ENCODE measurements at places on chromosomes 12 and 14.

DNA sequence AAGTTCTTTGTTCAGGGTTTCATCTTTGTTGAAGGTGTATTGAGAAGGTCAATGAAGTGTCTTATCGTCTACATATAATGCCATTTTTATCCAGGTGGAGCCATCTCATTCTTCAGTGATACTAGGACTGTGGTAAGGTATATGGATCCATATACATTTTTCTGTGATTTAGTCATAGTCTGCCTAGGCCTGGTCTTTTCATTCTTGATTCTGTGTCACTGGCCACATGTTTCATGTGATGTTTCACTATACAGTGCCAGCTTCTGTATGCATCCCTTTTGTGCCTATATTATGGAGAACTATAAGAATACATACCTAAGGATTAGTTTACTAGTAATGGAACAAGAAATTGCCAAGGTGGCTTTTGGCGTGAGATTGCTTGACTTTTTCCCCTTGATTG is 40.5 kb downstream of the VEZT start:
- no peak for DNase-seq

- DNase-seq, result peak; percentile 17
Observed at GRCh38 chr14:32939254-32940065, 781 bp downstream of the NPAS3 start.

- no peak for DNase-seq
Observed at GRCh38 chr12:96425321-96425720, 25.1 kb upstream of the CDK17 start.

GRCh38 chr12:127943481-127944210 is 323.3 kb upstream of the TMEM132C start:
- no peak for DNase-seq

DNA sequence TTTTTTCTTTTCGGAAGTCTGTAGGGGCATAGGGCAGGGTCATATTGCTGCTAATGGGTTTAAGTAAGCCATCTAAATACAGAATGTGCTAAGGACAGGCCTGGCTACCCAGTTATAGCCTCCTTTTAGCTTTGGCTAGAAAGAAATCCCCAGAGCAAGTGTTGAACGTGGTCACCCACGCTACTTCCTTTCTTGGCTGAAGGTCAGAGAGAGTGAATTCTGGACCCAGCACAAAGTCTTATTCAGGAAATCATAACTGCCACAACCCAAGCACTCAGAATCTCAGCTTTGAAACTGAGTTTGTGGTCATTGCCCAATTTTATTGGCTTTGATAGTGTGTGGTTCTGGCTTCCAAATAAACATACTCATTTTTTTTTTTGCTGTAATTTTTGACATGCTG is 542.1 kb upstream of the ATP2B1 start:
- no peak for DNase-seq

GRCh38 chr12:67651132-67651695 is 2.7 kb downstream of the DYRK2 start:
- no peak for DNase-seq

DNA sequence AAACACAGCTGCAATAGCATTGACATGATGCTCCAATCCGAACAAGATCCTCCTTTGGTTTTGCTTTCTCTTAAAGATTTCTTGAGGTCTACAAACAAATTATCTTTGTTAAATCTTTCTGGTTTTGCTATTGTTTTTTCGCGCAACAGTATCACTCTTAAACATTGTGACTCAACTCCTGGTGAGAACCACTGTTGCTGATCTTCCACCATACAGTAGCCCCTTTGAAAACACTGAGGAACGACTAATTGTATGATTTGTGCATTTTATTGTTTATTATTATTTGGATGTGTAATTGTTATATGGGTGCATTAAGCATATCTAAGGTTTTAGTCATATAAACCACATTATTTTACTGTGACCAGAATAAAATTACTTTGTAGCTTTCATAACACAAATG is 282.8 kb downstream of the EGLN3 start:
- no peak for DNase-seq

- DNase-seq, result no peak
Observed at GRCh38 chr12:130617219-130617618, 98.9 kb downstream of the RIMBP2 start.

DNA sequence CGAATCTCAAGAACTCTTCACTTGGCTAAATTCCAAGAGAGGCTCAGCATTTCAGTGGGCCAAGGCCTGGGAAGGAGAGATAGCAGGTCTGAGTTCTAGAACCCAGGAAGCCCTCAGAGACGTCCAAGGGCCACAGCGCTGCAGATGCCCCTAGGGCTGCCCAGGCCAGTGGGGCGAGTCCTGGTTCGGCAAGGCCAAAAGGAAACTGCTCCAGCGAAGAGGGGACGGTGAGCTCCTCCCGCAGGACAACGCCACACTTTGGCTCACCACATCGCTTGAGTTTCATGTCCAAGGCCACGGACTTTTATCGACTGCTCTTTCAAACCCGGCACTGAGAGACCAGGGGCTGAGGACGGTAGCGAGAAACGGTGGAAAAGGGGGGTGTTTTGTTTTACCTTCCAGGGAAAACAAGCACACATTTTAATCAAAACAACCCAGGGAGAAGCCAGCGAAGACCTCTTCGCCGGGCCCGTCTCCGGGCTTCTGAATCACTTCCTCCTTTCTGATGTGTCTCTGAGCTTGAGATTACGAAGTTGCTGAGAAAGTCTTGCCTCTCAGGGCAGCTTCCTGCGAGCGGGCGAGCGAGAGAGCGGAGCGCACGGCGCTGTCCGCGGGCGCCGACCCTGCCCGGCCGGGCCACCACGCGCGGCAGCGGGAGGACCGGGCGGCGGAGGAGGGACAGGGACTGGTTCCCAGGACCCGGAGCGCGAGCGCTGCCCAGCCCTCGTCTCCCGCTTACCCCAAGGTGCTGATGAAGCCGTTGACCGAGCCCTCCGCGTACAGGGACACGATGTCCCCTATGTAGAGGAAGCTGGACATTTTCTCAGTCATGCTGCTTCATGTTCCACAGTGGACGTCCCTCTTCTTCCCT is 808 bp downstream of the ITPR2 start:
- peak; percentile 64 for DNase-seq

GRCh38 chr14:68395604-68396003 is 397.3 kb downstream of the ZFP36L1 start:
- no peak for DNase-seq

- no peak for DNase-seq
Observed at GRCh38 chr12:89179983-89180382, 172.3 kb downstream of the DUSP6 start.

GRCh38 chr14:51605575-51605974 is 46.1 kb upstream of the FRMD6 start:
- no peak for DNase-seq

DNA sequence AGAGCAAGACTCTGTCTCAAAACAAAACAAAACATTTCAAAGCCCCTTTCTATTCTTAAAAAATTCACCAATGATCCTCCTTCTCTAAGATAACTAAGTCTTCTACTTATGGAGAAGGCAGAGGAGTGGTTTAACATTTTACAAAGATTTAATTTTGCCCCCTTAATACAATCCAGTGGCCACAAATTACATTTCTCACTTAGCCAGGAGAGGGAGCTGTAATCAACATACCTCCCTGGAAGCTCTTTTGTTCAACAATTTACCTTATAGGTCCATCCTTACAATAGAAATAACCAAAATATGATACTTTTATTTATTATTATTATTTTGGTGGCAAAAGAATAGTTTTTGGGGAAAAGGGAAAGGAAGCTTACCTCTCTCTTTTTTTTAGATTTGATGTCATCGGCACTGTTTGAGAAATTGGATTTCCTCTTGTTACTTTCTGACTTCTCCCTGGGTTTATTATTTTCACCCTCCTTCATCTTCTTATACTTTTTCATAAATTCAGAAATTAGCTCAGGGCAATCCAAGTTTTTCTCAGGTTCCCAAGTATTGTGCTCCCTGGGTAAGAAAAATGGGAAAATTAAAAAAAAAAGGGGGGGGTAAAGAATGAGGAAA is 28.1 kb downstream of the CBX5 start:
- no peak for DNase-seq
